HT-29 (cell line): ENCODE measurements at places on chromosomes 4 and X. TPM values are rescaled to one million over a fixed set of nuclear protein-coding genes. Genes with fewer than 3 reads are reported as not detected.

The MAGEB10 gene
- not detected in 2 replicates for total RNA-seq

DNA sequence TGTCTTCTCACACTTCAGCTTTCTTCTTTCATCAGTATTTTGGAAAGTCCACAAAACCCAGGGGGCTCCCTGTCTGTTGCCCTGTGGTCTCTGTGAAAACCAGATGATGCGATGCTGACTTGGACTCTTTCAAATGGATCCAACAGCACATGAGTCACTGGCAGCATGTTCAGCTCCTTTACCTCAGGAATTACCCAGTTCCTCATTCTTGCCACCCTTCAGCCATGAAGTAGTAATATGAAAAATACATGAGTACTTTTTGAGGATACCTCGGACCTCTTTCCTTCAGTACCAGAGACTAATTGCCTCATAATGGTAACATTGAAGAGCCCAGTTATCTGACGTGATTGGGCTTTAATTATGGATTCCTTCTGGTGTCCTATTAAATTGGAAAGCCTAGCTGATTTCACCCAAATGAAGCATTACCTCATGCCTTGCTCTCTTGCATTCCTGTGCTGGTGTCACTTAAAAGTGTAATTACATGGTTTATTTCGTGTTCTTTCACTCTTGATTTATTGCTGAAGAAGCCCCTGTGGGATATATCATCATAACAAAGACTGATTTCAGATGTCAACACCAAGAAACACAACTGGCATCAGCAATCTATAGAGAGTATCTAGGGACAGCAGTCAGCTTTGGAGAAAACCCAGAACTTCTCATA is 63.4 kb downstream of the NFKB1 start:
- no peak for DNase-seq

The AFM gene
- total RNA-seq = not detected in 2 replicates

DNA sequence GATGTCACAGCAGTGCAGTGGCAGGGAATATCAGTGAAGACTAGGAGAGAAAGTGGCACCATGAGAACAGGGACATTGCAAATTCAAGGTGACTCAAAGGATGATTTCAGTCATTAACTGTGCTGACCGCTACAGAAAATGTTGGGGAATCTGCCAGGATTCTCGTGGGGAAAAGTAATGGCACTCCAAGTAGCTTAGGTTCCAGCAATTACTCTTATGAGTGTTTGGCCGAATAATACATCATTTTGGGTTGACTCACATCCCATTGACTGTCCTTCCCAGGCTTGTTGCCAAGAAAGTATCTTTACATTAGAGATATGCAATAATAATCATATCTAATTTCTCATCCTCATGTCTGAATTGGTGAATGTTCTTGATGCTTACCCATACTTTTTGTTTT is 1411.1 kb upstream of the PCDH7 start:
- no peak for DNase-seq

The CD99L2 gene
- total RNA-seq = 3.3 and 3.8 TPM in 2 replicates

The PLS3 gene
- total RNA-seq = 19.6 and 30.3 TPM in 2 replicates

The PRICKLE3 gene
- 19.0 and 22.3 TPM in 2 replicates for total RNA-seq

The TMEM156 gene
- total RNA-seq = not detected in 2 replicates
